ENCODE measurements at places on chromosomes 7 and 10. TPM values are rescaled to one million over a fixed set of nuclear protein-coding genes. Genes with fewer than 3 reads are reported as not detected.

Gene PODXL
- total RNA-seq, result 13.8 TPM

Gene CUBN
- total RNA-seq, result 0.40 TPM

Gene GIMAP7
- not detected for total RNA-seq

Gene STEAP2
- total RNA-seq, result 6.9 TPM

Gene CYP3A5
- total RNA-seq, result not detected

Gene NAT16
- total RNA-seq, result not detected

Gene ZNF365
- total RNA-seq, result 1.4 TPM

Gene COMTD1
- 9.5 TPM for total RNA-seq

Gene PDZD7
- 0.16 TPM for total RNA-seq

Gene IDI2
- not detected for total RNA-seq

DNA sequence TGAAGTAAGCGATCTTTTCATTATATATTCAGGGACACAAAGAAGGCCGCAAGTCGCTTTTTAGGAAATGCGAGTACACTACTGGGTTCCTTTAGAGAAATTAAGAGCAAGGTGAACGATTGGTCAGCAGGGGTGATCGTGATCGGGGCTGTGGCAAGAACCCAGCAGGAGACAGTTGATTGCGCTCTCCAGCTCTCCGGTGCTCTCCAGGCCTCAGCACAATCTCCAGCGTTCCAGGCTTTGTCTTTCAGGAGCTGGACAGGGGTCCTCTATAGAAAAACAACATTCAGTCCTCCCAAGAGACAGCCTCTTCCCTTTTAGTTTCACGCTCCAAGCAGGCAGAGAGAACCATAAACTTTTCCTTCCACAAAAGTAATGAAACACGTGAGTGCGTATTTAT is 170.5 kb upstream of the KLF6 start:
- no peak for DNase-seq

DNA sequence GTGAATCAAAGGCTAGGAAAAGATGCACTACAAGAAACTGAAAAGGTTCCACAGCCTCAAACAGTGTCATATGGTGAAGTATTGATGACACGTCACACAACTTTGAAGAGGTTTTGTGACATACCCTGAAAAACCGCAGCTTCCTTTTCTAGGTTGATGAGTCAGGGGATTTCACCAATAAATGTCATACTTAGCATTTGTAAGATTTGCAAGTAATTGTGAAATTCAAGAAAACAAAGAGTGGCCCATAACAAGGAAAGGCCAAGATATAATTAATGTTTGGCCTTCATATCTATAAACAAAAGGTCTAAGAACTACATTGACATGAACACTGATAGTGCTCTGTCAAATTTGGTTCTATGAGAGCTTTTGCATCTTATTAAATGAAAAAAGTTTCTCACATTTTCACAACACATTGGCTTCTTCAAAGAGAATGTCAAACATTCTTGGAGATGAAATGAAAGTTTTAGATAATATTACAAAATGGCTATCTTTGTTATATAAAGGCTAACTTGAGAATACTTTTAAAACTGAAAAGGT is 62.0 kb upstream of the NAMPT start:
- peak; percentile 57 for DNase-seq

- DNase-seq, result peak; percentile 11
Measured at GRCh38 chr7:64625114-64626082, 40.5 kb upstream of the ZNF107 start.

DNA sequence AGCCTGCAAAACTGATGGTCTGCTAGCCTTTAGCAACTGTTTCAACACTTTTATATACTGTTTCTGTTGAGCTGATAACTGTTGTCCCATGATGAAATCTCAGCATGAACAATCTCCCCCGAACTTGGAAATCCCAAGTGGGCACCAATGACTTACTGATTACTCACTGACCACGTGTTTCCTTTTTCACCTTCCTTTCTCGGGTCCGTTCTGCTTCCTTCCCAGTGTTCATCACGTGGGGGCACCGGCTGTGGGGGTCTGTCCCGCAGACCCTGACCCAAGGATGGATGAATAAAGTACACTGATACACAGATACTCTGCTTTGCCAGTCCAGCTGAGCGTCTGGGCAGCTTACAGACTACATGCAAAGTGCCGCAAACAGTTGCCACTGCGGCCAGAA is 39.0 kb upstream of the RASGEF1A start:
- DNase-seq, result no peak

DNA sequence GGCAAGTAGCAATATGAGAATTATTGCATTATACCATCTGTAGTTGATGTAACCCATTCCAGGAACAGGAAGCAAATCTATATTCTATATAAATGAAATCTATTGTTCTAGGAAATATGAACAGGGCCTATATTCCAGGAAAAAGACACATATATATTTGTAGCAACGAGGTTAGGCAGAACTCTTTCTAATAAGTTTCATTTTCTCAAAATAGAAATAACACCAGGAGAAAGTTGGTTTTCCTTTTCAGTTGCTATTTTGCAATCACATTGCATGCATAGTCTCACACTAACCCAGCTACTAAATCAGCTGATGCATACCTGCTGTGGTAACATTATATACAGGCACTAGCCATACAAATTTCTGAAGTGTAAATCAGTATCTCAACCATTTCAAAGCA is 6.2 kb upstream of the IFIT2 start:
- DNase-seq, result no peak

DNA sequence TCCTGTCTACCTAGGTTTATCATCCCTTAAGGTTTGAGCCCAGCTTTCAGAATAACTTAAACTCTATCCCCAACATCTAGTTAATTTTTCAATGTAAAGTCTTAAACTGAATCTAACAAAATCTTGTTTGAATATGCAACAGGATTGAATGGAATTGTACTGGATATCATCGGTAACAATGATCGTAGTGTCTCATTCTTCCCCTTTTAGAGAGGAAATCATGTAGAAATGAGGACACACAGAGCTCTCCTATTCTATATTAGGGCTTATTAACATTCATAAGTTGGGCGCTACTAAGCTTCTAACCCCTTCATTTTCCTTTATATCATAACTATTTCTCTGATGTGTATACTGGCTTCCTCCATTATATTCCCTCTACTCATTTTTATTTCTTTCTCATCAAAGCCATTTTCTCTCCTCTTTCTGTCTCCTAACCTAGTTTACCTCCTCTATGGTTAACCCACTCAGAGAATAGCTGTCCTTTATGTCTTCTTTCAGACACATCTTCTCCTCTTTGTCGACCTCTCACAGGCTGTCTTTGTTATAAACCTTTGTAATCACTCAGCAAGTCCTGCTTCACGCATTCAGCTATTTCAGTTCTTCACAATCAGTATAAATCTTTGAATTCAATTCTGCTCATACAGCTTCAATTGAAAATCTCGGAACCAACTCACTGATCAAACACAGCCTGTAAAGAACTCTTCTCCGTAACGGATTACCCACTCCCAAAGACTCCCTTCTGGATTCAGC is 1019.0 kb upstream of the C7orf33 start:
- DNase-seq, result no peak

DNA sequence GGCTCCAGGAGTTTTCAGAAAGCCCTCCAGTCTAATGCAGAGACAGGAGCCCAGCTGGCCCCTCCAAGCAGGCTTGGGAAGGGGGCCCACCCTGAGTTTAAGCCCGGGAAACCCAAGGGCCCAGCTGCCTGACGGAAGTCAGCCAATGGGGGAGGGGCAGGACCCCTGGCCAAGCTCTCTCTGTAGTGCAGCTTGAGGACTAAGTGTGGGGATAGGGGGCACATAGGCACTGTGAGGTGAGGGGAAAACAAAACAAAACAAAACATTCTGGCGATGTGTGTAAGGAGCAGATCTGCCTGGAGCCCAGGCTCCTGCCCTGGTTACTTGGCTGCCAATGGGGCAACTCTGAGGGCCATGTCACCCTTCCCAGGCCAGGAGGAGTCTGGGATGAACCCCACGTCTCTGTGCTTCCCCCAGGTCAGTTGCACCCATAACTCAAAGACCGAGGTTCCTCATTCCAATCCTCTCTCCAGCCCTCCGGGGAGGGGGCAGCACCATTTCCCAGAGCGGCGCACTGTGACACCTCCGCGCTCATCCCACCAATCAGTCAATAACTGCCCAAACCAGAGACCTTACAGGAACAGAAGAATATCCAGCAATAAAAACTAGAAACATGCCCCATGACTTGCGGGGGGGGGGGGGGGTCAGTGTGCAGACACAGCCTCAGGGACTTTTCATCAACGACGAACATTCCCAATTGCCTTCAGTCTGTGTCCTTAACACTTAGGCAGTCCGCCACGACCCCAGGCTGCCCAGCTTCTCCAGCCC is 1.7 kb downstream of the CXCL12 start:
- DNase-seq, result no peak

- DNase-seq, result peak; percentile 56
Measured at GRCh38 chr10:45452743-45453452, 78.9 kb downstream of the ALOX5 start.

- no peak for DNase-seq
Measured at GRCh38 chr7:116159711-116160110, 50.6 kb upstream of the TES start.

GRCh38 chr7:24843821-24844434 is 86.7 kb upstream of the GSDME start:
- DNase-seq, result no peak

DNA sequence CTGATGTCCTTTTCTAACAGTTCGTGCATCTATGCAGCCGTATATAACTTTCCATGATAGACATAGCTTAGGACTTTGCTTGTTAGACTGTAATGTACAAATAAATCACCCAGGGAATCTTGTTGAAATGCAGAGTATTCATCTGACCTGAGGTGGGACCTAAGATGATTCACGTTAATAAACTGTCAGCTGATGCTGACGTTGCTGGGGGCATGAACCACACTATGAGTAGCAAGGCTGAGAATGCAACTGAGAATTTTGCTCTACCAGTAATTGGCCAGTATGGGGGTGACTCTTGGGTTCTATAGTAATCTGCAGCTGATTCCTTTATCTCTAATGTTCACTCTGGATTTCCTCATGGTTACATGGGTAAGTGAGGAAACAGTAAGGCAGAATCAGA is 130.1 kb upstream of the MALRD1 start:
- no peak for DNase-seq

DNA sequence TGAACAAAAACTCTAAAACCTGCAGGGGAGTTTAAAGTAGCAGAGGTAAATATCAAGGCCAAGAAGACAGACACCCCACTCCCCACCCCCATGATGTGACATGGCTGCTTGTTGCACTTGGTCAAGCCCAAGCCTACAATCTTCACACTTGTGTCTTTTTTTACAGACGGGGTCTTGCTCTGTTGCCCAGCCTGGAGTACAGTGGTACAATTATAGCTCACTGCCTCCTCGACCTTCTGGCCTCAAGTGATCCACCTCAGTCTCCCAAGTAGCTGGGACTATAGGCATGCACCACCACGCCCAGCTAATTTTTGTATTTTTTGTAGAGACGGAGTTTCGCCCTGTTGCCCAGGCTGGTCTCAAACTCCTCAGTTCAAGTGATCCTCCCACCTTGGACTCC is 71.9 kb upstream of the CYTH3 start:
- DNase-seq, result no peak

DNA sequence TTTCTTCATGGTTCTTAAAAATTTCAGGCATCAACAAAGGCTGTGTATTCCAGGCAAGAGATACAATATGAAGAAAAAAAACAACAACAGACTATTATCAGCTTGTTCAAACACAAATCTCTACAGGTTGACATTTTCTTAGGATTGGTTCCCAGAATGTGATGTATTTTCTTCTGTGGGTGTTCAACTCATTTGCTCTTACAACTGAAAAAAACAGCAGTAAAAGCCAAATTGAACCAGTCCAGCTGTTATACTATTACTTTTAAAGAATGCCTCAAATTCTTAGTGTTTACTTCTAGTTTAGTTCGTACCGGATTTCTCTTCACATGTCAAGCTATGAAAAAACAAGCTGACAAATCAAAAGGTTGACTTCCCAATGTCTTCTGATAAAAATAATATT is 60.7 kb downstream of the CNTNAP2 start:
- no peak for DNase-seq

GRCh38 chr7:52940481-52940880 is 95.0 kb upstream of the POM121L12 start:
- no peak for DNase-seq

- peak; percentile 35 for DNase-seq
Measured at GRCh38 chr10:127715782-127716378, 21.1 kb upstream of the FOXI2 start.

DNA sequence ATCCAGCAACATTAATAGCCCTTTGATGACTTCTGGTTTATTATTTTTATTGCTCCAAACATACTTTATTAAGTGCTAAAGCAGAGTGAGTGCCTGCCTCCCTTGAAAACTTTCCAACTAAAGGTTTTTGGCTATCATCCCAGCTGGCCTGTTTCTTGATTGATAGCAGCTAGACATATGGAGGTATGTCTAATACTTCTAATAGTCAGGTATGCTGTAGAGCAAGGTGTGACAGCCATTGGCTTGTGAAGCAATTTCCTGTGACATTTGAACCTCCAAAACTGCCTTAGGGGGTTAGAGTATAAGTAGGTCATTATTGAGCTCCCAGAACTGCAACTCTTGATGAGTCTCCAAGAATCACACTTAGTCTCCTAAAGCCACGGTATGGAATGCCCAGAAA is 55.8 kb downstream of the LOXL4 start:
- no peak for DNase-seq

- DNase-seq, result no peak
Measured at GRCh38 chr7:73726083-73726466, 6.6 kb upstream of the STX1A start.

GRCh38 chr7:158759749-158760444 is 55.3 kb upstream of the NCAPG2 start:
- DNase-seq, result no peak

DNA sequence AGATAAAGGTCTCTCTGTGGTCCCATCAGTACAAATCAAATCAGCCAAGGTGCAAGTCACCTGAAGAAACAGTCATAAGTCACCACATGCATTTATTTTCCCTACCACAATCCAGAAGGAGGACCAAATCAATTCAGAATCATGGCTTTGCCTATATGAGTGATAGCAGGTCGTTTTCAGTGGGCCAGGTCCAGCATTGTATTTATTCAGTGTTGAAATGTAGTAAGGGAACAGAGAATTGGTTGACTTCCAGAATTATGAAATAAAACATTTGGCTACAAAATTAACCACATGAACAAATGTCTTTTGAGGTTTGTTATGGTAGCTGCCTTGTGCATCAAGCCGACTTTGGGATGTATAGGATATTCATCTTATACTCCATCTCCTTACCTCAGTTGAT is 88.4 kb downstream of the POLR1F start:
- peak; percentile 50 for DNase-seq

DNA sequence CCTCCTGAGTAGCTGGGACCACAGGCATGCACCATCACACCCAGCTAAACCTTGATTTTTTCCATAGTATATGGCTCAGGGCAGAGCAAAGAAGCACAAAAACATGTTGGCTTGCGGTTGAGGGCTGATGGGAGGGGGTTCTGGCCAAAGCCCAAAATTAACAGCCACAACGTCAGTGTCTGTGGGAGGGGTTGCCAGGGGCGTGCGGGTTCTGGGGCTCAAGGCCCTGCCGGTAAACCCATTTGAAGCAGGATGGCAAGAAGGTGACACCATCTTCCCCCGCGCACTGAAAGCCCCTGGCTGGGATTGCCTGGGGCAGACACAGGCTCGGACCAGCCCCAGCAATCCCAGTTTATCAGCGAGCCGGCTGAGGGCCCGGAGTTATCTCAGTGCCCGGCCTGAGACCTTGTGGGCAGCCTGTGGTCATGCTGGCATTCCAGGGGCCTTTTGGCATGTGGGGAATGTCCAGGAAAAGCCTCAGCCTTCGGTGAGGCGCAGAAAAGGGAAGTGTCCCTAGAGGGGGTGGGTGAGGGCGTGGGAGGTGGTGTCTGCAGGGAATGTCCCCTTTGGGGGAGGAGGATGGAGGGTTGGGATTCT is 167.7 kb upstream of the TNRC18 start:
- DNase-seq, result peak; percentile 99

- DNase-seq, result no peak
Measured at GRCh38 chr10:7297094-7297493, 113.7 kb downstream of the SFMBT2 start.

- DNase-seq, result no peak
Measured at GRCh38 chr7:112752576-112752975, 37.6 kb downstream of the TMEM168 start.
